ENCODE measurements at places on chromosomes 7 and 10.

DNA sequence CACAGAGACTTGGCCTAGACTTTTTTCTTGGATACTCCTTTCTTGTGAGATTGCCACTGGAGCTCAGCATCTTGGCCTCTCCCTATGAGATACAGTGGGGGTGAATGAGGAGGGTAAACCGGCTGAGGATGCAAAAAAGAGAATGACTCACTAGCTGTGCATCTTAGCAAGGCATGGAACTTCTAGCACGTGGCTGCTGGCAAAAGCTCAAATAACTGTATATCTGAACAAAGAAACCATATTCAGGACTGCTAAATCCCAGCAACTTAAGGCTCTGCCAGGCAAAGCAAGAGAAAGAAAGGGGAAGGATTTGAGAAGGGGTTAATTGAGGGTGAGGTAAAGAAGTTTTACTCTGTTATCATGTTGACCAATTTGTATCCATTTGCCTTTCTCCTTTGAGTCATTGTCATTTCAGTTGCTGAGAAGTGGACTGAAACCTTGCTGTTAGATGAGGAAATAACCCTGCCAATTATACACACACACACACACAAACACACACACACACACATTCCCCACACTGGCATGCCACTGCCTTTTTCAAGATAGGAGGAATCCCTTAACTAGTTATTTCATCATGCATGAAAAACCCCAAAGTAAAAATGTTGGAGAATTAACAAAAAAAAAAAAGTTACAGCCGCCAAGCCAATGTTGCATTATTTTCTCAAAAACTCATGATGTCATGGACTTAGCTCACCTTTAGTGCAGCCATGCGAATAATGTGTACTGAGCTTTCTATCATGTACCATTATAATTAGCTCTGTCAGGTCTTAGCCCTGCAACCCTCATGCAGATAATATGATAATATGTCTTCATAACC, 997.3 kb downstream of the LRMDA start:
- no peak for DNase-seq

DNA sequence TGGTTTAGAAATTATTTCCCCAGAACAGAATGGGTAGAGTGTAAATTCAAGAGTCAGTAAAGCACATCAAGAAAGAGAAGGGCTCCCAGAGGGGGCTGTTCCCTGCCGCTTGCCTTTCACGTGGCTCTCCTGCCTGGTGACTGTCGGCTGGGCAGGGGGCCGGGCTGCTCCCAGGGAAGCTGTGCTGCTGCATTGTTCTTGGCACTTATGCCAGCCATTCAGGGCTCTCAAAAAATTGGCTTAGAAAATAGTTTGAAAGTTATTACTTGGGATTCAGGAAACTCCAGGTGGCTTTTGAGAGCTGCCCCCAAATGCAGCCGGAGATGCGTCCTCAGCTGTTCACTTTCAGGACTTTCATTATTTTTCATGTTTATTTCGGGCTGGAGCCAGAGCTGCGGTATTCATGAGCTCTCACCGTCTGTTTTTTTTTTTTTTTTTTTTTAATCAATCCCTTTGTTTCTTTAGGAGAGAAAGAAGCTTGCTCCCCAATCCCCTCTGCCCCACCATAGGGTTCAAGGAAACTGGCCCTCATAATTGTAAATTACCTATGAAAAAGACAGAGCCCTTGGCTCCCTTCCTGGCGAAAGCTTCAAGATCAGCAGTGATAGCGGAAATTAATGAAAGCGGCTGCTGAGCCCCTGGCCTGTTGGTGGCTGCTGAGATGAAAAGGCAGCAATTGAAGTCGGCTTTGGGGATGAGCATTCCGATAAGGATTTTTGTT, 94.1 kb downstream of the SORCS3 start:
- DNase-seq, result peak; percentile 37

- DNase-seq, result peak; percentile 69
Measured at GRCh38 chr10:102775935-102776669, 32.4 kb downstream of the WBP1L start.

DNA sequence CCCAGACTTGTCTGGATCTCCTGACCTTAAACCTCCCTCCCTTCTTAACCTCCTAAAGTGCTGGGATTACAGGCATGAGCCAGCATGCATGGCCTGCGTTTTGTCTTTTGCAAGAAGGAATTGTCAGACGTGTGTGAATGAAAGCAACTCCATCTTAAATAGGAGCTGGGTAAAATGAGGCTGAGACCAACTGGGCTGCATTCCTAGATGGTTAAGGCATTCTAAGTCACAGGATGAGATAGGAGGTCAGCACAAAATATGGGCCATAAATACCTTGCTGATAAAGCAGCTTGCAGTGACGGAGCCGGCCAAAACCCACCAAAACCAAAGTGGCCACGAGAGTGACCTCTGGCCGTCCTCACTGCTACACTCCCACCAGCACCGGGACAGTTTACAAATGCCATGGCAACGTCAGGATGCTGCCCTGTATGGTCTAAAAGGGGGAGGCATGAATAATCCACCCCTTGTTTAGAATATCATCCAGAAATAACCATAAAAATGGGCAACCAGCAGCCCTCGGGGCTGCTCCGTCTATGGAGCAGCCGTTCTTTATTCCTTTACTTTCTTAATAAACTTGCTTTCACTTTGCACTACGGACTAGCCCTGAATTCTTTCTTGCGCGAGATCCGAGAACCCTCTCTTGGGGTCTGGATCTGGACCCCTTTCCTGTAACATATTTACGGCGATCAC, 41.2 kb upstream of the SDK1 start:
- no peak for DNase-seq

DNA sequence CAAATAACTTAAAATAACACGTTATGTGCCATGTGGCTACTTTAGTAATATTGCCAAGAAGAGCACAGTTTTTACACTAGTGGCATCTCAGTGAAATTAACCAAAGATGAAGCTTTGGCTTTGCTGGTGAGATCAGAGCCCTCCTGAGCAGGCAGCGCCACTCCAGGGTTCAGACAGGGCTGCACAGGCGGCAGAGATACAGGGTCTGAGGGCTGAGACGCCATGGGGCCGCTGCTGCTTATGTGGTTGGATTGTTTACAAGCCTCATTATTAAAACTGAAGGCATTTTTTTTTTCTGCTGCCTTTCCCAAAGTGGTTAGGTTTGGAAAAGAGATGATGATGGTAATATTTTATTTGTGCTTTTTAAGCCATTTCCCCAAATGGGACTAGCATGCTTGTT, 68.8 kb upstream of the DNAJB6 start:
- DNase-seq, result no peak

GRCh38 chr10:30007406-30007805, 52.0 kb downstream of the JCAD start:
- DNase-seq, result no peak

All from nucleus accumbens (tissue), 56 donors.